ENCODE measurements at places on chromosomes 5 and 9. TPM values are rescaled to one million over a fixed set of nuclear protein-coding genes. Genes with fewer than 3 reads are reported as not detected.

- DNase-seq = no peak
Observed at GRCh38 chr5:2006193-2006970, 123.7 kb upstream of the IRX4 start.

- DNase-seq = no peak
Observed at GRCh38 chr5:73859696-73860095, 233.7 kb downstream of the ARHGEF28 start.

DNA sequence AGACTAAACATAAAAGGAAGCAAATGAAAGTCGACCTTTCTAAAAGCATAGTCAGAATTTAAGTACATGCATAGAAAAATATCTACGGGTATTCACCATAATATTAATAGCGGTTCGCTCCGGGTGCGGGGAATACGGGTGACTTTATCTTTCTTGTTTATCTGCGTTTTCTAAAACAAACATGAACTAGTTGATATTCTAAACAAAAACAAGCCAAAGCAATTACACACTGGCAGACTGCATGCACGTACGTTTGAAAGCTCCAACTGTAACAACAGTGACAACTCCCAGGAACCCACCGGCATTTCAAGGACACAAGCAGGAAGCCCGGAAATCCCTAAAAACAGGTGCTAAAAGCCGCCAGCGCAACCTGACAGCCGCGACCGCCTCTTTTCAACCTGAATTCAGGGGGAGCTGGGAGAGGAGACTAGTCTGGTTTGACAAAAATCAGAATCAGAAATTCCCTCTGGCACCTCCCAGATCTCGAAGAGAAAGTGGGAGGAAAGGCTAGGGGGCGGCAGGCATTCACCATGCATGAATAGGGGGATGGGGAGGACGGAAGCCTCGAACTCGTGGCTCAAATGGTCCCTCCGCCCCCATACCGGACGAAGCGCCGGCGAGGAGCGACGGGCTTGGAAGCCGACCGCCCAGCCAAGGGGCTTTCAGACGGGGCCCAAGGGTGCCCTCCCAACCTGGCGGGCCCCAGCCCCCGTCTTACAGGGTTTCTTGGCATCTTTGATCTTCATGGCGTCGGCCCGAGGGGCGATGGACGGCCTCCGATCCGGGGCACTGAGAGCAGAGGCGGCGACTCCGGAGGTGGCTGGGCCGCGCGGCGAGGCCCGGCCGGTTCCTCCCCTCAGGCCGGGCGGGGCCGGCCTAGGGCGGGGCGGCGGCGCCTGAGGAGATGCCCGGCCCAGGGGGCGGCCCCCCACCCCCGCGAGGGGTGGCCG is at the start of gene PANK3:
PANK3 (minus strand) TSS at position 831 of the 950 bp plus-strand sequence; CDS start at position 746, 85 bp downstream.
- DNase-seq = peak; percentile 32

- DNase-seq = no peak
Observed at GRCh38 chr5:134073404-134073803, 41.1 kb upstream of the TCF7 start.

- DNase-seq = no peak
Observed at GRCh38 chr5:127400946-127401670, 110.5 kb downstream of the MEGF10 start.

- no peak for DNase-seq
Observed at GRCh38 chr5:10266839-10267238, 16.8 kb downstream of the CCT5 start.

- DNase-seq = no peak
Observed at GRCh38 chr9:109115931-109116526, 3.7 kb downstream of the TMEM245 start.

GRCh38 chr5:3854188-3854821 is 258.7 kb downstream of the IRX1 start:
- no peak for DNase-seq

- no peak for DNase-seq
Observed at GRCh38 chr5:139767960-139768359, 27.6 kb upstream of the PSD2 start.

DNA sequence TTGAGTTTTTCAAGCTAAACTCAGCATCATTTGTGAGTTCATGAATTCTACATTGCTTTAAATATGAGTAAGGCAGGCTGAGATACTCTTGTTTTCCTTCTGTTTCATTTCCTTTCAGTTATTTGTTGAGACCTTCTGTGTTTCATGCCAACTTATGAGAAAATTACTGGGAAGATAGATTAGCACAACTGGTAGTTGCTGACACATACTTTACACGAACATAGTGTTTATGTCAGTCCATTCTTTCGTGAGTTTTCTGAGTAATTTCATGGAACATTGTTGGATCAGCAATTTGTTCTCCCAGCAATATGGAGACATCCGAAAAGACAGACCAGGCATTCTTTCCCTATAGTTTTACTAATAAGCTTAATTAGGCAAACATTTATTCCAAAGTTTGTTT is 102.0 kb upstream of the SMC5 start:
- no peak for DNase-seq

DNA sequence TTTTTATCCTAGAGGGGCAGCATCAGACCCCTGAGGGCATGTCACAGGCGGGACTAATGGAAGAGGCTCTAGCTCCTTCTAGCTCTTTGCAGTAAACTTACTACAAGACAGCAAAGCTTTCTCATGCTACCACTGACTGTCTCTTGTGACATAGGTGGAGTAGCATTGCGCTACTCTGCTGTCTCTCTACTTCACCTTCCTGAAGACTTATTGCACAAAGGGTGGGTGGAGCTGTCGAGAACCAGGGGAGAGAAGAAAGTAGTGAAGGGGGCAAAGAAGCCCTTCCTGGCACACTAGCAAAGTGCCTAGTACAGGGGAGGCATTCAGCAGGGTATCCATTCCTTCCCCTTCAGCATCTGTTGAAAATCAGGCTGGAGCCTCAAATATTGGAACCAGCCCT is 36.1 kb upstream of the NEK6 start:
- no peak for DNase-seq

DNA sequence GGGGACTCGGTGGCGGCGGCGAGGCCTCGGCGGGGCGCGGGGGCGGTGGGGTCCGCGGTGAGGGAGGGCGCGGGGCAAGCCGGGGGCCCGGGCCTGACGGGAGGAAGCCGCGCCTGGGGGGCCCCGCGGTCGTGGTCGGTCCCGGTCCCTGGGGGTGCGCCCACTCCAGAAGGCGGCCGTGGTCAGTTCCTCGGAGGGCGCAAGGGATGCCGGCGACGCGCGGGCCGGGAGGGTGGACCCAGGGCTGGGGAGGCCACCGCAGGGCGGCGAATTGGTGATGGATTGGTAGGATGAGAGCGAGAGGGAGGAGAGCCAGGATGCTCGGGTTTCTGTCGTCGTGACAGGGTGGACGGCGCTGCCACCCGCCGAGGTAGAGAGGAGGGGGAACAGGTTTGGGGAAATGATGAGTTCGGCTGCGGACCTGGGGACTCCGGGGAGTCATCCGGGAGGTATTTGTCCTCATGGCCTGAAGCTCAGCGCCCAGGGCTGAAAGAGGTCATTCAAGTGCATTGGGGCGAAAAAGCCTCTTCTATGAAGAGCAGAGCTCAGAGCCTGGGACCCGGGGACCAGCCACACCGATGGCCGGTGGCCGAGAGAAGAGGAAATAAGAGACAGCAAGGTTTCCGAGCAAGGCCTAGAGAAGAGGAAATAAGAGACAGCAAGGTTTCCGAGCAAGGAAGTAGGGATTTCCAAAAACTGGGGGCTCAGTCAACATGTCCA is 557 bp downstream of the GNG10 start:
- no peak for DNase-seq

- DNase-seq = no peak
Observed at GRCh38 chr5:142078221-142078620, 30.4 kb upstream of the NDFIP1 start.

GRCh38 chr9:88388886-88389605 is 802 bp downstream of the SPIN1 start:
- DNase-seq = no peak

DNA sequence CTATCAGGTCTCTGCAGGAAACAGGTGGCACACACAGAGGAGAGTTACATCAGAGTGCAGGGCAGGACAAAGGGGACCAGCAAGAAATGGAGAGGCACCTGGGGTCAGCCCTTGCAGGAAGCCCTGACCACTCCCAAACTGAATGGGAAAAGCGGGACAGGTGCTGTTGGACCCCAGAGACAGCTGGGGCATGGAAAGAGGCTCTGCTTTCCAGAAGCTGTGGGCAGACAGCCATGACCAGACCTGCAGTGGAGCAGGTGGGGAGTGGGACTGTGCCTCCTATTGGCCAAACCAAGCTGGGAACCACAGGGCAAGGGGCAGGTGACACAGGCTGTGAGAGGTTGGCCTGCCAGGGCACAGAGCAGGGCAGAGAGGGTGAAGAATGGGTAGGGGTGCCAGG is 125.8 kb downstream of the BOD1 start:
- no peak for DNase-seq

GRCh38 chr5:137778772-137779564 is 24.8 kb upstream of the HNRNPA0 start:
- DNase-seq = peak; percentile 27

DNA sequence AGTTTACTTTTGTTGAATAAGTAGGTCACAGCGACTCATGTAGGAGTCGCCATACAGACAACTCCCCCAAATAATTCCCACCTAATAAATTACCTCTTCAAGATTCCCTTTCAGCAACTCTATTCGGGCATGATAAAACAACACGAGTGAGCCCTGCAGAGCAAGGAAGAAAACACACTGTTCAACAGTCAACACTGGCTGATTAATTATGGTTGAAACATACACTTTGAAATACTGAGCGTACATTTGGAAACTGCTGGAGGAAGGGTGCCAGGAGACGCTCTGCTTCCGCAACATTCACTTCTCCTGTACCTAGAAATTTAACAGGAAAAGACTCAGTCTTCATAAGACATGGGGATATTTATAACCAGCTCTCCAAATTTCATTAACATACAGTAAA is 117.5 kb downstream of the TTC39B start:
- DNase-seq = no peak

GRCh38 chr9:103707181-103707580 is 386.9 kb upstream of the SMC2 start:
- DNase-seq = no peak

DNA sequence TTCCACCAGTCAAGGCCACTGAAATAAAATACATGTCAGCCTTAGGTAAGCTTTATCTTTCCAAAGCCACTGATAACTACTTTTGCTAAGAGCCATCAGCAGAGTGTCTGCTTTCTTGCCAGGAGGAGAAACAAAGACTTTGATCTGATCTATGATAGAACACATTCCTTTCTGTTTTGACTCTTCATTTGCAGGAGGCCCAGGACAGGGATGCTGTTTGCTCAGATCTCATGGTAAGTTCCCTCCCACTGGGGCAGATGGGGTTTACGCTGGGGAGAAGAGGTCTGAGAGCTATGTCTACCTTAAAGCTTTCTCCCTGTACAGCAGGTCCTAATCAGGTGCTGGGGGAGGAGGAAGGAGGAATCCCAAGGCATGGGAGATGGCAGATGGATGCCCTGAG is 497.6 kb downstream of the NTRK2 start:
- no peak for DNase-seq

GRCh38 chr9:114889802-114890224 is 40.6 kb downstream of the TNFSF8 start:
- no peak for DNase-seq

DNA sequence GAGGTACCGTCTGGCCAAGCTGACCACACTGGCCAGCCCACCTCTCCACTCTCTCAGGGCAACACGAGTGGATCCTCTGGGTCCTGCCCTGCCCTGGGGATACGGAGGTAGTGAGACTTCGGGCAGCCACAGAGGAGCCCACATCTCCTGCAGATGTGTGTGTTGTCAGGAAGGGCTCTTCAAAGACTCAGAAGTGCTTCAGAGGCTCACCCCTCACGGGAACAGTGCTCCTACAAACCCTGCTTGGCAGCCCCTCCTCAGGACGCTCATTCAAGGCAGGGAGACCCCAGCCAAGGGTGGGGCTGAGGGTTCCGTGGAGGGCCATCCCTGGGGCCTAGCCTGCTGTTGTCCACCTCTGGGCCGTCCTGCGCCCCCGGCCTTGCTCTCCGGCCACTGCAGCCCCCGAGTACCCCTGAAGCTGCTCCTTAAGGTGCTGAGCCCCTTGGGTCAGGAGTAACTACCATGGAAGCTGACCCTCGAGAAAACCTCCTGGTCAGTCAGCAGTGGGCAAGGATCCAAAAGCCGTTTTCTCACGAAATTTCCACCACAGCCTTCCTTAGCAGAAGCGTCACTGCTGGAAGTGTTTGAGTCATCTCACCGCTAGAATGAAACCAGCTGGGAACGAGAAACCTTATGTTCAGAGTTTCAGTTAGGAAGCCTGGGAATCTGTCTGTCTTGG is 23.2 kb upstream of the LRRC14B start:
- no peak for DNase-seq

GRCh38 chr5:78792345-78793055 is 143.9 kb upstream of the LHFPL2 start:
- no peak for DNase-seq

DNA sequence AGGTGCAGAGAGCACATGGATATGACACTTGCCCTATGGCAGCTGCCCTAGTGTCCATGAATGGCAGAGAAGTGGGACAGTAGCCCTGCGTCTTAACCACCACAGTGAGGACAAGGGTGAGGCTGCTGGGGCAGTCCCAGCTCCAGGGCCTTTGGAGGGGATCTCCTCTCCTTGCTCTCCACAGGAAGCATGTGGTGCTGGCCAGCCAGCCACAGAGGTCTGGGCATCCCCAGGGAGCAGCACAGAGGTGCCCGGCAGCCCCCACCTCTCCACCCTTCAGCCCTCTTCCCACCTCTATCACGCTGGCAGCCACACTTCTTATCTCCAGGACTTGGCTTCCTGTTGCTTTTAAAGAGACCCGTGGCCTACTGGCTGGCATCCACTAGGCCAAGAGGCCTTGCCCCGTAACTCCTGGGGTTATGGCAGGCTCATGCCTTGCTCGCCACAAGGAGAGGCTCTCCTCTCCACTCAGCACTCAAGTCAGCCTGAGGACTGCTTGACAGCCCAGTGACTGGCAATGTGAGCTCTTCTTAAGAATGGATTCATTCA is 21.9 kb downstream of the CSF2 start:
- no peak for DNase-seq

DNA sequence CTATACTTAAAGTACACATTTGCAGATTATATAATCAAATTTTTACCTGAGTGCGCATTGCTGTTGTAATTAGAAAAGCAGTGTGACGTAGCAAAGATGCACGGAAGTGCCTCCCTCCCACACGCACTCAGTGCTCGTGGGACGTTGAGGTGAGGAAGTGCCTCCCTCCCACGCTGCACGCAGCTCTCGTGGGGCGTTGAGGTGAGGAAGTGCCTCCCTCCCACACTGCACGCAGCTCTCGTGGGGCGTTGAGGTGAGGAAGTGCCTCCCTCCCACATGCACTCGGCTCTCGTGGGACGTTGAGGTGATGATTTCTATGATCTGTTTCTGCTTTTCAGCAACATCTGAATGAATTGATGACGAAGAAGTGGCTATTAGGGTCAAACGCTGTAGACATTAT is 21.0 kb downstream of the EXOC3 start:
- DNase-seq = no peak

IL3 gene
- not detected for total RNA-seq

TPPP gene
- 0.98 TPM for total RNA-seq

TRPM3 gene
- not detected for total RNA-seq

MEGF10 gene
- not detected for total RNA-seq

RAD23B gene
- 114 TPM for total RNA-seq

TNFSF15 gene
- 0.03 TPM for total RNA-seq

FOXI1 gene
- total RNA-seq = 0.44 TPM

SPINK7 gene
- total RNA-seq = not detected

ORM2 gene
- 0.77 TPM for total RNA-seq

SPATA9 gene
- 0.15 TPM for total RNA-seq

CDH6 gene
- 0.36 TPM for total RNA-seq

NUTM2G gene
- total RNA-seq = not detected

PITX1 gene
- total RNA-seq = 41.5 TPM

CCDC171 gene
- total RNA-seq = 1.5 TPM
